ENCODE measurements at places on chromosomes 2 and 18.

DNA sequence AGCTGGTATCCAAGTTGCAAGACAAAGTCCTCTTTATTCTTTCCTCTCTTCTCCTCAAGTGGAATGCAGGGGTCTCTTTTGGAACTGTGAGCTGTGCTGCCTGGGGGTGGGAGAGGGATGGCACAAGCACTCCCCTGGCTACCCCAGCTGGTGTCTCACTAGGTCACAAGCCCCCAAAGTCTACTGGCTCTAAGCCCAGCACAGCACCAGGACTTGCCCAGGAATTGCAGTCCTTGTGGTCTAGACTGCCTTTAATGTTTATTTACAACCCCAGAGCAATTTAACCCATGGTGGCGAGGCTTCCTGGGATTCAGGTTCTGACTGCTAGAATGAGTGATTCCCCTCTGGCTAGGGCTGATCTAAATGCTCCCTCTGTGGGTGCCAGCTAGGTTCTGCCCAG, 199.0 kb upstream of the STK17B start:
- peak; percentile 19 for DNase-seq

- DNase-seq, result no peak
Measured at GRCh38 chr2:23418461-23418911, 33.5 kb downstream of the KLHL29 start.

DNA sequence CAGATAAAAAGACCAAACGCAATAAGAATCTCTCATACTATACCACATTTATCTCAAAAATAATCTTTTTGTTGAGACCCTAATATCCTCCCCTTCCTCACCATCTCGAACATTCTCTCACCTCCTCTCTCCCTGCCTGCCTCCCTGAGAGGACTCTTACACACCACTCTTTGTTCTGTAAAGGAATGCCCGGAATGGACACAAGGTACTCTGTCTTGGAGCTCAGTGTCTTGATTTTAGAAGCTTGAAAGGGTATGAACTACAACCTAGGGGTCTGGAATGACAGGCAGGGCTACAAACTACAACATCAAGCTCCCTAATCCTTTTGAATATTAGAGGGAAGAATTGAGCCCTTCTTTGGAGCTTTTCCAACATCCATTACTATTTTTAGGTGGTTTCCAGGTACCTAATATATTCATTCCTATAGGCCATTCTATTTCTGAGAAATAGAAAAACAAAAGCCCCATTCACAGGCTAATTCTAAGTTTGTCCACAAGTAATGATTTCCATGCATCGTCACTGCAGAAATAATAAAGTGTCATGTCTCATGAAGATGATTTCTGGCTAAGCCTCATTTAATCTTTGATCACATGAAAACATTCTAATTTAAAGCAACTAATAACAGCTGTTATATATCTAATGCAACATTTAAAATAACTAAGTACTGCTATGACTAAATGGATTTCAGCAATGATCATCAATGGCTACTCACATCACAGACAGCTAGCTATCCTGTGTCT, 60.6 kb downstream of the LRP2 start:
- no peak for DNase-seq

DNA sequence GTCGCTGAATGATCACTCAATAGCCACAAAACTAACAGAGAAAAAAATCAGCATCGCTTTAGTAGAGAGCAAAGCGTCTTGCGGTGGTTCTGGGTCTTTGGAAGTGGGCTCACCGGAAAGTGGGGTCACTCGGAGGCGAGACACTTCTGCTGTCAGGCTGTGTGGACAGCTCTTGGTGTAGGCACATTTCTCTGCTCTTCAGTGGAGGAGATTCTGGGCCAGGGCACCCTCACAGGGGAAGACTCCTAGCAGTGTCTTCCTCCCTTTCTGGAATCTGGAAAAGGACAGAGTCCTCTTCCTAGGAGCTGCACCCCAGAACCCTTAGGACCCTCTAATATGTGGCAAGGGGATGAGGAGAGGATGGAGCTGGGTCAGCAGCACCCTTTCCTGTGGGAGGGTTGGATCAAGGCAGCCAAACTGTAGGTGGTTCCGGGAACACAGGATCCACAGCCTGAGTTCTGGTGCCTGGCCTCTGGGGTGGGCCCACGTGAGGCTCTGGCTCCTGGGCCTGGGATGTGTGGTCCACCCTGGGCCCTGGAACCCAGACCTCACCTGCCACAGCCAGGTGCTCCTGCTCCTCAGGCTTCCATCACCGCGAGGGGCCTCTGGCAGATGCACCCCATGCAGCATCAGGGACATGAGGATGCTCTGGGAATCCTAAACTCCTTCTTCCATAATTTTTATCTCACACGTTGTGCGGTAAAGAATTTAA, 25.1 kb downstream of the GPR35 start:
- no peak for DNase-seq

- peak; percentile 78 for DNase-seq
Measured at GRCh38 chr2:45843136-45843535, 191.7 kb downstream of the PRKCE start.

- no peak for DNase-seq
Measured at GRCh38 chr18:73040247-73040646, 172.5 kb upstream of the NETO1 start.

DNA sequence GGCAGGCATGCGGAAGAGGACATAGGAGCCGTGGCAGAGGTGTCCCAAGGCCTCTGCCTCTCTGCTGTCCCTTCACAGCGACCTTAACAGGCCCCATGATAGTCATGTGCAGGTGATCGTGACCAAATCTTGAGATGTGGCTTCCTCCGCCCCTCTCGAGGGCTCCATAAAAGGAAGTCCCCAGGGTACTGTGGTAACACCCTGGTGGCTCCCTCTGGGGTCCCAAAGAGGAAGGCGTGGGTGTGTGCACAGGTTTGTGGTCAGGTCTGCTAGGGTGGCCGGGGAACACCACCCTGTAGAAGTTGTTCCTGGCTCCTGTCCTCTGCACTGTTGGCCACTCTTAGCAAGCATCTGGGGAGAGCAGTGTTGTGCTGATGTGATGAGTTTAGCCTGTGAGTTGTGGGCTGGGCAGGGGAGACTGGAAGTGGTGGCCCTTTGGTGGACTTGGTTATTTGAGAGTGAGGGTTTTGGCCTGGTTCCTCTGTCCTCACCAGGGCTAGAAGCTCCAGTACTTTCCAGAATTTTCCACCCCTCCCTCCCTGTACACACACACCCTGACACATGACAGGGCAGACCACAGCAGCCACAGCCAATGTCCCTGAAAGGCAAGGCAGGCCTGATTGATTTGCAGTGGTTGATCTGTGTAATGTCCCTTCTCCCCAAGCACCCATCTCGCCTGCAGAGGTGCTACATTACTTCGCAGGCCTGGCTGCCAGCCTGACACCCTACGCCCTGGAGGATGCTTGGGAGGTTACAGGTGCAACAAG, 68.9 kb upstream of the BOD1L2 start:
- DNase-seq, result peak; percentile 68

DNA sequence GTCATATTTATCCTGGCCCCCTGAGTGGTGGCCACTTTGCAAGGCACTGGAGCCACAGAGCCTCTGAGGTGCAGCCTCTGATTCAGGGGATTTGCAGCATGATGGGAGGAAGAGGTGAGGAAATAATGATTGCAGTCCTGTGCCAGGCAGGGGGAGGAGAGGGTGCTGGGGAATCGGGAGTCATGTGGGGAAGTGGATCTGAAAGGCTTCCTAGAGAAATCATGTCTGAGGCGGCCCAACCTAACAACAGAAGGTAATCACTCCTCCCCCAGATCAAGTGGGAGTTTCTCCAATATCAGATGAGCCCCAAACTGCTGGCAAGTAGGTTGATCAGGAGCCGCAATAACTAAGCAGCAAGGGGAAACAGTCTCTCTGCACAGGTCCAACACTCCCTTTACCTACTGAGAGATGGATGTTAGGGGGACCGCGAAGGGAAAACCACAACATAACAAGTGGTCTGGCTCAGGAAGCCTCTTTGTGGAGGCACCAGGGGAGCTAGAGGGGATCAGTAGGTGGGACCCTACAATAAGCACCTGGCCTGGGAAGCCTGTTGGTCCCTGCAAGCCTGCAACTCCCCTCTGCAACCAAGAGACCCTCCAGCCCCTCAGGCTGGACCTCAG, 71.8 kb upstream of the NPAS2 start:
- DNase-seq, result peak; percentile 33

DNA sequence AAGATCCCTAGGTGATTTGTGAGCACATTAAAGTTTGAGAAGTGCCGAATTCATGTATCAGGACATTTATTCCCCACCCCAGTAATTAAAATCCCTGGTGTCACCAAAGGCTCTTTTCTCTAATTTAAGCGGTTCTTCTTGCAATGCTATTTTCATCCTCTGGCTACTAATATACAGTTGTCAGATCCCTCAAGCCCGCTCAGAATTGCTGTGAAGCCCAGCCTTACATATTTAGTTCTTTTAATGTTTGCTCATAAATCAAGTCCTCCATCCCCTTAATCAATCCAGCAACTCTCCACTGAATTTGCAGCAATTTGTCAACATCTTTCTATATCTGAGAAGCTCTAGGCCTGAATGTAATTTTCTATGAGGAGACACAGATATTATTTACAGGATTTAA, 437.9 kb downstream of the PIK3C3 start:
- no peak for DNase-seq

DNA sequence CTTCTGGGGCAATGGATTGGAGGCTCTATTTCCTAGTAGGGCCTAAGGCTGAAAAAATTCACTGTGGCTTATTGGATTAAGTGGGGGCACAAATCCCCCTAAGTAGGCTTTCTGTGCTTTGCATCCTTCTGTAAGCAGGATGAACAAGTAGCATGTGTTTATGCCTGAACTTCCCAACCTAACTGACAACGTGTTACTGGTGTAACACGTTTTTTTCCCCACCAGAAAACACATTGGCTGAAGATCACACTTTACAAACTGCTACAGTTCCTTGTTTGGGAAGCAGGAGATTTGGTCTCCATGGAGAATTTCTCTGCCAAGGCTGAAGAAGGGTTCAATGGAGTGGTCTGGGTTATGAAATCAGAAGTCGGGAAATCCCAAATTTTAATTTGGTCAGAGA, 7.2 kb upstream of the ITGA6 start:
- no peak for DNase-seq

GRCh38 chr2:6724605-6725140, 141.0 kb downstream of the CMPK2 start:
- no peak for DNase-seq

DNA sequence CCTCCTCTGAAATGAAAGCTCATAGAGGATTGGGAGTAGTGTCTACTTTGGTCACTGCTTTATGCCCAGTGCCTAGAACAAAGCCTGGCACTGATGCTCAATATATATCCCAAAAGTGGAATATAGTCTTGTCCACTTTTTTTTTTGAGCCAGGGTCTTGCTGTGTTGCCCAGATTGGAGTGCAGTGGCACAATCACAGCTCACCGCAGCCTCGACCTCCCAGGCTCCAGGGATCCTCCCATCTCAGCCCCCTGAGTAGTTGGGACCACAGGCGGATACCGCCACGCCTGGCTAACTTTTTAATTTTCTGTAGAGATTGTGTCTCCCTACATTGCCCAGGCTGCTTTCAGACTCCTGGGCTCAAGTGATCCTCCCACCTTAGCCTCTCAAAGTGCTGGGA, 3.8 kb downstream of the FKBP7 start:
- no peak for DNase-seq

DNA sequence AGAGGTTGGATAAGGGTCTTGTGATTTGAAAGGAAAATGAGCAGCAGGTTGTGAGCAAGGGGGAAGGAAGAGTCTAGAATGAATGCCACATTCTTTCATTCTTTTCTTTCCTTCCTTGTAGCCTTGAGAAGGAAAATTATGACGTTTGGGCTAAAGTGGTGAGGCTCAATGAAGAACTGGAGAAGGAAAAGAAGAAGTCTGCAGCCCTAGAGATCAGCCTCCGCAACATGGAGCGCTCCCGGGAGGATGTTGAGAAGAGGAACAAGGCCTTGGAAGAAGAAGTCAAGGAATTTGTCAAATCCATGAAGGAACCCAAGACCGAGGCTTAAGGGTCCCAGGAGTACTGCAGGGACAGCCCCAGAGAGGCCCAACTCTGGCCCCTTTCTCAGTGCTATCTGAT, 45.3 kb downstream of the BMP10 start:
- no peak for DNase-seq

DNA sequence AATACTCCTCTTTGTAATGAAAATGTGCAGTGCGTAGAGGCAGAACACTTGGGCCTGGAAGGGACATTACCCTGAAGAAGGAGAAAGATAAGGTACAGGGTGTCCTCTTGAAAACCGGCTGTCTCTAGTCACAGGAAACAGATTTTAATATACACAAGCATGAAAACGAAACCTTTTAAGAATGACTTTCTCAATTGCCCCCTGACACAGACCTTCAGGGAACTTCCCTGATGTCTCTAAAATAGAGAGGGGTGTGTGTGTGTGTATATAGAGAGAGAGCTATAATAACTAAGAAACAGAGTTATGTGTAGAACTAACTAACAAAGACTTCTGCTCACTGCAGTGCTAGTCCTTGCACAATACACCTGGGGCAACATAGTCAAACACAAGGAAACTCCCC, 780.0 kb downstream of the CNTNAP5 start:
- DNase-seq, result no peak

DNA sequence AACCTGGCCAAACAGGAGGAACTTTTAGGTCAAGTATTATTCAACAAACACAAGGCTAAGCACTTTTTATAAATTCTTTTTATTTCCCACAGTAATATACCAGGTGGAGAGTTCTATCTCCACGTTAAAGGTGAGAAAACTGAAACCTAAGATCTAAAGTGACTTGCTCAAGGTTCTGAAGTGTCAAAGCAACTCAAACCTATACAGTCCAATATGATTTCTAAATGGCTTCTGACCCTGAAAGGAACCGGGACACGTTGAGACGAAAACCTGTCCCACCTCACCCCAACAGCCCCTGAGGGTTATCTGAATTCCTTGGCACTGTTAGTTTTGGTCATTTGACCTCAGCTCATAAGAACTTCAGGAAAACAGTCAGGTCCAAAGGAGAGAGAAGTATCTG, 814.5 kb upstream of the LRATD1 start:
- DNase-seq, result no peak

- DNase-seq, result no peak
Measured at GRCh38 chr2:149877913-149878312, 290.3 kb upstream of the MMADHC start.

DNA sequence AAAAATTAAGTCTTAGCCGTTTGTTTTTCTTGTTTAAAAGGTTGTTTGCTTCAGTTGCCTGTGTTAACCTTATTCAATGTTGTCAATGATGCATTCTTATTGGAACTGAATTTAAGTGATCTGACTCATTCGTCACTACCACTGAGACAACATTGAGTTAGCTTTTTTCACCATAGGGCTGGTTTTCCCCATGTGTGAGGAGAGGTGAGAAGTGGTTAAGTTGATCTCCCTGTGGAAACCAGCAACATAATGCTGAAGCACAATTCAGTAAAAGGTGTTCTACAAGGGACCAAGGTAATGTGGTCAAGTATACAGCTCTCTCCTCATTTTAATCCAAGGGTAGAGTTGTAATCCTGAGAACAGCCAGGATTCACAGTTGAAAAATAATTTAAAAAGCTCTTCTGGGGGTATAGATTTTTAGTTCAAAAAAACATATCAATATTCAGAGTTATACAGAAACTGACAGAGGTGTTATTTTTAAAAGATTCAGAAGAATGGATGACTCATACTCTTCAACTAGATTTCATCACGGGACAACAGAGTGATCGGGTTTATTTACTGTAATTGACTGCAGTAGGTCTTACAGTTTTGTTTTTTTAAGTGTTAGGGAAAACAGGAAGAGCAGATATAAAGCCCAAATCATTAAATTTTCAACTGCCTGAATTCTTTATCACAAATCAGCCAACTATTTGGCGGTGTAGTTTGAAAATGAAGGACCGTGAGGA, 12.6 kb downstream of the NOP58 start:
- DNase-seq, result no peak

- no peak for DNase-seq
Measured at GRCh38 chr2:57821088-57821487, 225.5 kb upstream of the VRK2 start.

GRCh38 chr2:29016504-29016903, 35.4 kb downstream of the TOGARAM2 start:
- DNase-seq, result no peak
